Natural killer cell treated with Interleukin-12 subunit alpha and Interleukin-12 subunit beta and Interleukin-15 and Interleukin-18, amount 100 ng/mL, for 72 hours (primary cell): ENCODE measurements at places on chromosomes 12 and 14. TPM values are rescaled to one million over a fixed set of nuclear protein-coding genes. Genes with fewer than 3 reads are reported as not detected.

Gene NEUROD4
- not detected for total RNA-seq

Gene MUCL1
- total RNA-seq: 5.9 TPM

Gene SLC39A2
- total RNA-seq: 0.53 TPM

Gene JAG2
- 5.9 TPM for total RNA-seq

Gene KCNH3
- total RNA-seq: 0.50 TPM

Gene SNRNP35
- total RNA-seq: 27.3 TPM

Gene BCAT1
- 49.4 TPM for total RNA-seq

Gene DYNLL1
- 207 TPM for total RNA-seq

Gene TEX22
- total RNA-seq: 2.7 TPM

Gene RHOJ
- total RNA-seq: not detected

Gene TPH2
- total RNA-seq: not detected

- DNase-seq: no peak
These were observed 436.3 kb downstream of the DPF3 start for GRCh38 chr14:72457641-72458040.

DNA sequence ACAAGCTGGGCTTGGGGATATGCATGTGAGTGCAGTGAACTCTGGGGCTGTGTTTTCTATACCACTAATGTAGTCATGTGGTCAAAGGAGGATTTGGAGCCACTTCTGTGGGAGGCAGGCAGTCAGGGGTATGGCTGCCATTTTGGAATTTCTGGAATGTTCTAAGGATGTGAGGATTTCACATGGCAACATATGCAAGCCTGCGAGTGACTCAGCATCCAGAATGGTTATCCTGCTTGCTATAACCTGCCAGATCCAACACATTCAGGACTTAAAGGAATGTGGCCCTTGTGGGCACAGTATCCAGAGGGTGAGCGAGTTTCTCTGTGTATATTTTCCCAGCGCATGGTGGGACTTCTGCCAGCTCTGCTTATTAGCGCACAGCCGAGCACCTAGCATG is 249.2 kb upstream of the PWP1 start:
- no peak for DNase-seq

- no peak for DNase-seq
These were observed 250.6 kb downstream of the DAD1 start for GRCh38 chr14:22338381-22338780.

DNA sequence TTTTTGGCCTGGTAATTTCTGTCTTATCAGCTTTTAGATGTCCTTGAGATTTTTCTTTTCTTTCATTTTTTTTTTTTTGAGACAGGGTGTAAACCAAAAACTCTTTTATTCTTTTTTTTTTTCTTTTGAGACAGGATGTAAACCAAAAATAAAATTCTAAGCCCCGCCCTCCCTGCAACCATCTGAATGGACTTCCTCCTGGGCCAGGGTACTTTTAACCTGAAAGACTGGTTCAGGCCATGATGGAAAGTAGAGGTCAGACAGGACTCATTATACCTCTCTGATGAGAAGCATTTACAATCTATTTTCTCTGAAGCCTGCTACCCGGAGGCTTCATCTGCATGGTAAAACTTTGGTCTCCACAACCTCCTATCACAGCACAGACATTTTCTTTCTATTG is 33.5 kb upstream of the TCL1B start:
- DNase-seq: no peak

GRCh38 chr12:69880571-69880970 is 55.5 kb downstream of the MYRFL start:
- no peak for DNase-seq

DNA sequence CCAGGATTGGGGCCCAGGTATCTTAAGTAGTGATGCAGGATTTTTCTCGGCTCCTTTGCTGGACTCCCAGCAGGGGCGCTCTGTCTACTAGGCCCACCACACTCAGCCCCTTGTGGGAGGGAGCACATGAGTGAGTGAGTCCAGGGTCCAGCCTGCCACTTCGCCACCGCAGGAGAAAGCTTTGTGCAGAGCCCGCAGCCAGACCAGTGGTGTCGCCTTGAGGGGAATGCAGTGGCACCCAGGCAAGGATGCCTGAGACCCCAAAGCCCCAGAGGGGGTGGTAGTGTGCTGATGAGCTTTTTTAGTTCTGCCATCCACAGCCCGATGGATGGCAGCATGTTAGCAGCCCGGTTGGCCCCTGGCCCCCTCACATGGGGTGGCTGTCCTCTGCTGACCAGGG is 5.4 kb upstream of the MRPS35 start:
- no peak for DNase-seq

DNA sequence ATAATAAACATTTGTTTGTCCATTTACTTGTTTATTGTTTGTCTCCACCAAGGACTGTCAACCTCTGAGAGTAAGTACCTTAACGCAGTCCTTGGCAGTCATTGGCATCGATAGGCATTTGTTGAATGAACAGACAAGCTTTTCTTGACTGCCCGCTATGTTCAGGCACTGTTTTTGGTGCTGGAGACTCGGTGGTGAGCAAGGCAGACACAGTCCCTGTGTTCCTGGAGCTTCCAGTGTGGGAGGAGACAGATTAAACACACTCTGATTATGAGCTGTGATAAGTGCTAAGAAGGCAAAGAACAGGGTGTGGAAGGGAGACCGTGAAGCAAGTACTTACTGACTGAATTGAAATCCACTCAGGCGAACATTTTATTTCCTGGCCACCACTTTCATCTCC is 1.2 kb downstream of the ATP6V0A2 start:
- no peak for DNase-seq

DNA sequence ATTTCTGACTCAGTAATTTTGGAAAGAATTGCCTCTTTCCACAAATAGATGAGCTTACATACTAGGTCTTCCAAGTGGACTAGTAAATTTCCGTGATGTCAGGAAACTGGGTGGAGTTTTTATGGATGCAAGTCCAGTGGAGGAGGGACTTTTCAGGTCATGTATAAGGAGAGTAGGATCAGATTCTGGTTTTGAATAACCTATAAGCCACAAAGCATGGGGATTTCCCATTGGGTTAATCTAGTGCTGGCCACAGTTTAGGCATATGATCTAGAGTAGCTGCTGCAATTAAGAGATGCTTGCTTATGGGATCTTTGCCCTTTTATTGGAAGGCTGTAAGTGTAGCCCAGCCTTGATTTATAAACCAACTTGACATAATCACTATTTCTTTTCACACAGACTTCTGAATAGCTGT is 33.8 kb downstream of the STK38L start:
- no peak for DNase-seq

GRCh38 chr12:44384136-44384535 is 492.0 kb downstream of the NELL2 start:
- no peak for DNase-seq

DNA sequence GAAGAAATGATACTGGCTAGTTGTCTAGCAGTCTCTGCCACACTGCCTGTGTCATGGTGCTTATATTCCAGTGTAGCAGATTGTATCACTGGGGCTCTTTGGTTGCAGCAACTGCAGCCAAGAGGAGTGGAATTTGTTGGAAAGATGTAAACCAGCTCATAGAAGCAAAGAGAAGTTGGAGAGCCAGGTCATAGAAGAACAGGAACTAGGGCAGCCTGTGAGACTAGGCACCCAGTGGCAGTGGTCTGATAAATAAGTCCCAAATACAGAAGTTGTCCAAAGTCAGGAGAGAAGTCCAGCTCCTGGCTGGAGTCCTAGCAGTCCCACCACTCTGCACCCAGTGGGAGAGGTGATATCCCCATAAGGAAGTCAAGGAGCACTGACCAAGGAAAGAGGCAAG is 172.5 kb upstream of the ARID2 start:
- no peak for DNase-seq

GRCh38 chr12:65430571-65431306 is 152.3 kb downstream of the MSRB3 start:
- DNase-seq: no peak

- no peak for DNase-seq
These were observed 221.2 kb upstream of the FLRT2 start for GRCh38 chr14:85308531-85309300.

GRCh38 chr14:64562436-64562835 is 12.7 kb downstream of the PPP1R36 start:
- DNase-seq: no peak

- DNase-seq: no peak
These were observed 746.5 kb downstream of the SLC6A15 start for GRCh38 chr12:84165998-84166571.

- no peak for DNase-seq
These were observed 106.0 kb upstream of the RTL1 start for GRCh38 chr14:101009531-101009930.

DNA sequence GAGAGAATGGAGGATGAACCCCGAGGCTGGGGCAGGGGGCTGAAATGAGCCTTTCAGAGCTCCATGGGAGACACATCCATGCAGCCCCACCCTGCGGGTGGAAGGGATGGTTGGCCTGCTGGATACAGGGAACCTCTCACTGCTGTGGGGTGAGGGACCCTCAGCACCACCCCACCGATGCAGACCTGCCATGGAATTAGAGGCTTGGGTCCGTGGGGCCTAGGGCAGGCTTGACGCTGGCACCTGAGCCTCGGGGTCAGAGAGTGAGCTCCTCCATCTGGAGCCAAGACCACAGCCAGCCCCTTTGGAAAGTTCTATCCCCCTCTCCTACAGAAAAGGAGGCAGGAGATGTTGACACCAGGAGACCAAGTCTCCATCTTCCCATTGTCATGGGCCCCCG is 7.4 kb upstream of the KRT74 start:
- DNase-seq: no peak

DNA sequence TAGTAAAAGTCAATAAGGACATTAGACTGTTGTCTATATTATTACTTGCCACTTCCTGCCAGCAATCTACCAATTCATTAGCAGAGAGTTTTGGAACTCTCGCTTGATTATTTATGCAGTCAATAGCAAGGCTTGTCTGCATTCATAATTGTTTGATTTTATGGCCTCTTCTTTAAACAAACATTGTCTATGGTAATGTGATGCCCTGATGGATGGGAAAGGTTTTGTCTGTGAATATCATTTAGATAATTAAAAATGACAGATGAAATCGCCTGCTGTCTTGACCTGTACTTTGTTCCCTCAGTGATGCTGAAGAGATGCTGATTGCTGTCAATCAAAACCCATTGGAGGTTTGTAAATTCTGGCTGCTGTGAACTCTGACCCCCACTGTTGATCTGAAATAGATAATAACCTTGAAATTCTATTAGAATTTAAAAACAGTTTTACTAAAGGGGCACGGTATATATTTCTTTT is 455.3 kb downstream of the NPAS3 start:
- DNase-seq: no peak

DNA sequence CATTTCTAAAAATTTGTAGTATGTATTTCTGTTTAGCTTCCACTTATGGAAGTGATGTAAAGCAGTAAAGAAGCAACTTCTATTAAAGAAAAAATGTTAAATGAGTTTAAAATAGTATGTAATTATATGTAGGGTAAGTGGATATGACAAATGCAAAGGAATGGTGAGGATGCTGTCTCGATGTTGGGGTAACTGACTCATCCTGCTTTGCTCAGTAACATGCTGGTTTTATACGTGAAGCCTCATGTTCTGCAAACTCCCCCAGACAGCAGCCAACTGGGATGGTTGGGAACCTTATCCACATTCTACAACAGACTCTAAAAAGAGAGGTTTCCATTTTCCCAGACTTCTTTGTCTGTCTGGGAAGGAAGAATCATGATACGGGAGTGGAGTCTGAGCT is 1006.4 kb upstream of the TMEM132C start:
- DNase-seq: no peak

DNA sequence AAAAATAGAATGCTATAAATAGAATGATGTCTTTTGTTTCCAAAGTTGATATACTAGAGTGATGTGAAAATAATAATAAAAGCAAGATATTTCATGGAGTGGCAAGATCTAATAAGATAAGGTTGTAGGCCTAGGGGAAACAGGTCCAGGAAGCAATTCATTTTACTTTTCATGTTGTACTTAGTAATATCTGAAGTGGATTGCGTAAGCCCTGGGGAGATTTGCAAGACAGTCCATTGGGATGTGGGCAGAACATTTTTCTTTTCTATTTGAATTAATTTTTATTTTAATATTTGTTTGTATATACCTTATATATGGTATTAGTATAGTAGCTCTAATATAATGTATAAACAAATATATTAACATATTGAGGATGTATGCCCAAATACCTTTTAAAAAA is 7.5 kb downstream of the NUBPL start:
- no peak for DNase-seq

- DNase-seq: no peak
These were observed 189.2 kb upstream of the RASSF8 start for GRCh38 chr12:25769082-25769945.

DNA sequence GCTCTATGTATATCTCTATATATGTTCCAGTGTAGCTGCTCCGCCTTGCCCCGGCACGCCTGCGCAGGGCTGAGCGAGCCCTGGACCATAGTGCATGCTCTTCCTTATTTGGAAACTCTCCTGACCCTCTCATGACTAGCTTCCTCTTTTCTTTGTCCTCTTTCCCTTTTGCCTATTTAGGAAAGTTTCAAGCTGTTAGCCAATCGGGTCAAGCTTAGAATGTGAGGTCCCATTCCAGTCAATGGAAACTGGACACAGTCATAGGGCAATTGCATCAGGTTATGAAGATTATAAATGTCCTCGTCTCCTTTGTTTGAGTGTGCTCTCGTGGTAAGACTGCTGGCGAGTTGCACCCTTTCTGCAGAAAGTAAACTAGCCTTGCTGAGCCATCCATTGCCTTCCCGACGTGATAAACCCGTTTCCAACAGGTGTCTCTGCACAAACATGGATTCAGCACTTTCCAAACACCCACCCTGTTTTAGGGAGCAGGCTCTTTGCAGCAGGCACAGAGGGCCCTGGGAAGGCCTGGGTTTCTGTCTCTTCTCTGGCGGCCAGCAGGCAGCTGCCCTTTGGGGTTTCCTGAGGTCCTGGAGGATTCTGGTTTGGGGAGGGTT is 30.9 kb downstream of the CCDC92 start:
- no peak for DNase-seq

DNA sequence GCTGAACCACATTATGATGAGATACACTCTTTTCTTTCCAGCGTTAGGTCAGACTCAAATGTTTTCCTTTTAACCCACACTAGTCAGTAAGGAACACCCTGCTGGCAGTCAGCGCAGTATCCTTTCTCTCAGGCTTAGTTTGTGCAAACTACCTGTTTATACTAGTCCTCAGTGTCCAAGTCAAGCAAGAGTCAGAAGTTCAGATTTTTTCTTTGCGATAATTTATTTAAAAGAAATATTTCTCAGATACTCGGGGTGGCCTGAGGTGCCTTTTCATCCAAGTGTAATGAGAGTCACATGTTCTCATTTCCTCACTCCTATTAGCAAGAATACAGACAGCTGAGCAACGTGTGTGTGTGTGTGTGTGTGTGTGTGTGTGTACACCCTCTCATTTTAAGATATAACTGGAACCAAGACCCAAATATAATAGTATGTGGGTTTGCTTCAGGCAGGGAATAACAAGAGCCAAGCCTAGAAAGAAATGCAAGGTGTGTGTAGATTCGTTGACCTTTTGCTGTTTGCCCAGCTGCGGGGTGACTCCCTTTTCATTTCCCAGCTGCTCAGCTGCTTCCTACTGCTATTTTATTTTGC is 182.7 kb downstream of the KICS2 start:
- DNase-seq: no peak
